ENCODE measurements at places on chromosomes 5 and 9. TPM values are rescaled to one million over a fixed set of nuclear protein-coding genes. Genes with fewer than 3 reads are reported as not detected.
A peak's percentile ranks its signal among the peaks of the same experiment; 100 is the strongest.

- DNase-seq, result no peak
Observed at GRCh38 chr5:116661419-116661818, 86.8 kb upstream of the SEMA6A start.

Gene LCN15
- total RNA-seq, result not detected

GRCh38 chr9:82164159-82164558 is 175.6 kb downstream of the SPATA31D1 start:
- DNase-seq, result no peak

DNA sequence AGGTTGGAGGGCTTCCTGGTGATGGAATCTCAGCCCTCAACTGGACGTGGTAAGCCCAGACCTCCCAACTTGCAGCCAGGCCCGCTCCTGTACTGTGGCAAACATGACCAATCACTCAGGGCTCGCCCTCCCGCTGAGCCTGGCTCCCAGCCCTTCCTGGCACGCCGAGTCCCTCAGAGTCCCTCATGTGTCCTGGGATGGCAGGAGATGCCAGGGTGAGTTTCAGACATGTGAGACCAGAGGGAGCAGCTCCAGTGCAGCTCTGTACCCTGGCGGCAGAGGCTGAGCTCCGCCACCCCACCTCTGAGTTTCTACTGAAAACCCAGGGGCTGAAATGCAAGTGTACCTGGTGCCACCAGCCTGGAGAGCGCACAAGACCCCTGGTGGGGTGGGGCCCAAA is 42.0 kb upstream of the RXRA start:
- no peak for DNase-seq

- DNase-seq, result peak; percentile 78
Observed at GRCh38 chr5:35803191-35803651, 53.5 kb upstream of the IL7R start.

- no peak for DNase-seq
Observed at GRCh38 chr9:133725886-133726285, 12.3 kb downstream of the SARDH start.

Gene FAM78A
- 18.1 TPM for total RNA-seq

- no peak for DNase-seq
Observed at GRCh38 chr5:82185851-82186250, 92.3 kb downstream of the RPS23 start.

Gene RNF180
- 14.6 TPM for total RNA-seq

Gene CCNJL
- 19.6 TPM for total RNA-seq

DNA sequence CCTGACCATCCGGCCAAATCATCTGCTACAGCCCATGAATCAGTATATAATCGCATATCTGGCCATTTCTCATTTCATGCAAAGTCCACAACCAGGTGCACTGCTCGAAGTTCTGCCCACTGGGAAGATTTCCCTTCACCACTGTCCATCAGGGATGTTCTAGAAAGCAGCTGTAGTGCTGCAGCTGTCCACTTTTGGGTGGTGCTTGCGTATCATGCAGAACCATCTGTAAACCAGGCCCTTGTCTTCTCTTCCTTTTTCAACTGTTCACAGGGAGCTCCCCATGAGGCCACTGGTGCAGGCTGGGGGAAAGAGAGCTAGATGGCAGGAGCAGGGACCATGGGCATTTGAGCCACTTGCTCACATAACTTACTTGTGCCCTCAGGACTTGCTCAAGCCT is 7.4 kb upstream of the ADAMTS6 start:
- no peak for DNase-seq

Gene NUTM2F
- not detected for total RNA-seq

Gene ENTPD2
- 0.71 TPM for total RNA-seq

Gene PRDM12
- total RNA-seq, result not detected

Gene FRMD3
- 3.7 TPM for total RNA-seq

Gene NEUROG1
- not detected for total RNA-seq

Gene EGFL7
- 165 TPM for total RNA-seq

- DNase-seq, result no peak
Observed at GRCh38 chr9:87327575-87328125, 170.0 kb upstream of the DAPK1 start.

- no peak for DNase-seq
Observed at GRCh38 chr9:136928591-136928990, 15.9 kb downstream of the FBXW5 start.

DNA sequence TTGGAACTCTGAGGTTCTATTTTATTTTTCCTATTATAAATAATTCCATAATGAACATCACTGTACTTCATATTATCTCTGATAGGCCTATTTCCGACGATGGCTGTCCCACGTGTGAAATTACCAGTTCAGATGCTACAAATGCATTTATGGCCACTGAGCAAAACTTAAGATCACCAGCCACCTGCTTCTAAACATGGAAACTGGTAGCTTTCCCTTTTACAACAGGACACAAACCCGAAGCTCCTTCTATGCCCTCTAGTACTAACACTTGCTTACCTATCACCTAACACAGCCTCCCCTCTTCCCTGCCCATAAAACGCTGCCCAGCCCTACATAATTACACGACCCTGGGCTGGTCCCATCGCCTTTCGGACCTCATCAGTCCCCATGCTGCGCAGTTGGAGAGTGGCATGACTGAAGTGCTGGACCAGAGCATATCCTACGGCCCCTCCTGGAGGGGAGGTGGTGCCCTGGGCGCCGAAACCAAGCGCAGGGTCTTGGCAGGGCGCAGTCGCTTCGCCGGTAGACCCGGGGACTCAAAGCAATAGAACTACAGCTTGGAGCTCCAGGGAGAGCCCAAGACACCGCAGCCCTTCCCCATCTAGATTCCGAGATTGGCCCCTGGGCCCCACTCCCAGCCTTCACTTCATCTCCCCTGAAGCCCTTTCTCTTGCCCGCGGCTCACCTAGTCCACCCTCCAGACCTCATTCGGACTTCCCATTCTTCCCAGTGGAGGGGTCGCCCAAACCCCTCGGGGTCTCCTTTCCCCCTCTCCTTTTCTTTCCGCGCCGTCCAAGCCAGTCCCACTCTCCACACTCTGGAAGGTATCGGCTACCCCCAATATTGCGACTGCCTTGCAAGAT is 1.0 kb upstream of the SAP30L start:
- peak; percentile 79 for DNase-seq

DNA sequence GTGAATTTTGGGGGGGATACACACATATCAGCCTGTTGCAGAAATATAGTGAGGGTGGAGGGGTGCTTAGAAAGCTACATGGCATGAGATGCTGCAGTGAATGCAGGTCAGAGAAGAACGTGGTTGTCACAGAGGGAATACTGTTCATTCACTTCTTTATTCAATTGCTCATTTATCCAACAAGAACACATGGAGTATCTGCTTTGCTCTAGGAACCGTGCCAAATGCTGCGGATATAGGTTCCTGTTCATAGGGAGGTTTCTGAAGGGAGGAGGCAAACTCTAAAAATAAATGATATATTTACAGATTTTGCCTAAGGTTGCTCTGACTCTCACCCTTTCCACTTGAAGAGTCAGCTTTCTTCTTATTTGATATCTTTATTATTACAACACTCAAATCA is 444.3 kb upstream of the CLINT1 start:
- DNase-seq, result no peak

- peak; percentile 9 for DNase-seq
Observed at GRCh38 chr9:5582835-5583195, 46.1 kb upstream of the RIC1 start.

DNA sequence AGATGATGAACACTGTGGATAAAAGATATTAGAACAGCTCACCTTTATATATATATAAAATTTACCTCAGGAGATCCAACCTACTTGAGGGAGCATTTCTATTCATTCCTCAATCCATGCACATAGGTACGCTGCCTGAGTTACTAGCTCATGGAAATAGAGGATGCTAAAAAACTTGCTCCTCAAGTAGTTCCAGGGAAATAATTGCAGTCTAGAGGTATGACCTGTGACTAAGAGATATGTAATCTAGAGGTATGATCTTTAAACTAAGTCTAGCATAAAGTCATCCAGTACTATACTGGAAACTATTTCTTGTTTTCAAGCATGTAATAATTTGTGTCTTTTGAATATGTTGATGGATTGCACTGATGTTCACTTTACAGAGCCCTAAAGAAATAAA is 471.2 kb downstream of the TAF11L14 start:
- no peak for DNase-seq

- DNase-seq, result no peak
Observed at GRCh38 chr5:35954175-35954574, 15.8 kb upstream of the CAPSL start.

Gene DPM2
- 38.6 TPM for total RNA-seq

Gene IL3
- not detected for total RNA-seq

All from left lung (tissue), 14 donors.